ENCODE measurements at places on chromosomes 13 and 19.
A peak's percentile ranks its signal among the peaks of the same experiment; 100 is the strongest.

- peaks cover 15% of the 10 kb centered on the region for H3K4me1 ChIP-seq
- no peak overlapping the region for H3K4me3 ChIP-seq
- DNase-seq, result no peak
- H3K36me3 ChIP-seq, result no peaks in the 10 kb centered on the region
- no peak overlapping the region for H3K27ac ChIP-seq
Measured at GRCh38 chr13:102972191-102972590, 94.0 kb downstream of the SLC10A2 start.

GRCh38 chr13:93769607-93770006, 543.0 kb downstream of the GPC6 start:
- no peaks in the 10 kb centered on the region for H3K4me1 ChIP-seq
- no peak overlapping the region for H3K4me3 ChIP-seq
- no peaks in the 10 kb centered on the region for H3K36me3 ChIP-seq
- DNase-seq, result no peak

- no peaks in the 10 kb centered on the region for H3K27me3 ChIP-seq
- H3K4me3 ChIP-seq, result no peak overlapping the region
- no peak for DNase-seq
- H3K36me3 ChIP-seq, result no peaks in the 10 kb centered on the region
- no peaks in the 10 kb centered on the region for H3K4me1 ChIP-seq
Measured at GRCh38 chr13:33953203-33953602, 135.3 kb downstream of the RFC3 start.

- no peaks in the 10 kb centered on the region for H3K36me3 ChIP-seq
- no peaks in the 10 kb centered on the region for H3K4me1 ChIP-seq
Measured at GRCh38 chr13:110359840-110360301, 52.8 kb downstream of the COL4A2 start.

DNA sequence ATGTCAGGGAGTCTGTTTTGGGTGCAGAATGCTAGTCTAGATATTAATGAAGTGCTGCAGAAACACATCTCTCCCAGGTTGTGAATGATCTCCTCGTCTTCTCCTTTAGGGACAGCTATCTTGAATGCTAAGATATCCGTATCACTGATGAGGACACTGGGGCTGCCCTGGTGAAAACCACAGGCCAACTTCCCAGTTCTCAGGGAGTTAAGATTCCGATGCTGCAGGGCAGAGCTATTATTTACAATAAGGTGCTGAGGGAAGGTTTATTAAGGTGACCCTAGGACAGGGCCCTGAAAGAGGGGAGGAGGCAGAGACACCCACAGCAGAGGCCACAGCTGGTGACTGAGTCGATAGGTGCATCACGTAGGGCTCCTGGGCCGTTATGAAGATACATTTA, 66.1 kb downstream of the TNFRSF19 start:
- no peaks in the 10 kb centered on the region for H3K36me3 ChIP-seq
- DNase-seq, result no peak
- H3K4me3 ChIP-seq, result no peak overlapping the region
- no peak overlapping the region for H3K27ac ChIP-seq
- H3K4me1 ChIP-seq, result no peaks in the 10 kb centered on the region

- H3K4me3 ChIP-seq, result peak within 1 kb of the TSS; percentile 87
- peak; percentile 93 for DNase-seq
- H3K27me3 ChIP-seq, result no peaks in the 10 kb centered on the region
- H3K36me3 ChIP-seq, result peaks cover 17% of the 10 kb centered on the region
- peak within 1 kb of the TSS; percentile 89 for H3K27ac ChIP-seq
Measured at GRCh38 chr19:18557411-18558201, at the start of gene KXD1. Gene KXD1 (plus strand): TSS chr19:18557870. CDS start chr19:18562057, 4,187 bp downstream.

DNA sequence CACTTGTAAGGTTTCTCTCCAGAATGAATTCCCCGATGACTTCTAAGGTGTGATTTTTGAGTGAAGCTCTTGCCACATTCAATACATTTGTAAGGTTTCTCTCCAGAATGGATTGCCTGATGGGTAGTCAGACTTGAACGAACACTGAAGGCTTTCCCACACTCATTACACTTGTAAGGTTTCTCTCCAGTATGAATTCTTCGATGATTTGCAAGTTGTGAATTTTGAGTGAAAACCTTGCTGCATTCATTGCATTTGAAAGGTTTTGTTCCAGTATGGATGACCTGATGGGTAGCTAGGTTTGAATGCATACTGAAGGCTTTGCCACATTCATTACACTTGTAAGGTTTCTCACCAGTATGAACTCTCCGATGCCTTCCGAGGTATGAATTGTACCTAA, 24.3 kb downstream of the ERVV-2 start:
- no peak for DNase-seq
- no peak overlapping the region for H3K27ac ChIP-seq
- H3K36me3 ChIP-seq, result peaks cover 77% of the 10 kb centered on the region
- no peaks in the 10 kb centered on the region for H3K27me3 ChIP-seq
- no peak overlapping the region for H3K4me3 ChIP-seq
- H3K4me1 ChIP-seq, result no peaks in the 10 kb centered on the region

DNA sequence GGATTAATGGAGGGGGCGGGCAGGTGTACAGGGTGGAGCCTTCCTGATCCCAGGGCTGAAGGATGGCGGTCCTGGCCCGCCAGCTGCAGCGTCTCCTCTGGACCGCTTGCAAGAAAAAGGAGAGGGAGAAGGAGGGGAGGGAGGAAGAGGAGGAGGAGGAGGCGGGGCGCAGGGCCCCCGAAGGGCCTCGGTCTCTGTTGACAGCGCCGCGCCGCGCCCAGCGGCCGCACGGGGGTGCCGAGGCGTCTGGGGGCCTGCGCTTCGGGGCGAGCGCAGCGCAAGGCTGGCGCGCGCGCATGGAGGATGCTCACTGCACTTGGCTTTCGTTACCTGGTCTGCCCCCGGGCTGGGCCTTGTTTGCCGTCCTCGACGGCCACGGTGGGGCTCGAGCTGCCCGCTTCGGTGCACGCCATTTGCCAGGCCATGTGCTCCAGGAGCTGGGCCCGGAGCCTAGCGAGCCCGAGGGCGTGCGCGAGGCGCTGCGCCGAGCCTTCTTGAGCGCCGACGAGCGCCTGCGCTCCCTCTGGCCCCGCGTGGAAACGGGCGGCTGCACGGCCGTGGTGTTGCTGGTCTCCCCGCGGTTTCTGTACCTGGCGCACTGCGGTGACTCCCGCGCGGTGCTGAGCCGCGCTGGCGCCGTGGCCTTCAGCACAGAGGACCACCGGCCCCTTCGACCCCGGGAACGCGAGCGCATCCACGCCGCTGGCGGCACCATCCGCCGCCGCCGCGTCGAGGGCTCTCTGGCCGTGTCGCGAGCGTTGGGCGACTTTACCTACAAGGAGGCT, at the start of gene PPM1N:
Gene PPM1N, plus strand, starts transcription at position 33 of the 785 bp plus-strand sequence. Its CDS starts 30 bp downstream, at position 63.
- peaks cover 5% of the 10 kb centered on the region for H3K27me3 ChIP-seq
- H3K4me3 ChIP-seq, result peak within 1 kb of the TSS; percentile 85
- H3K27ac ChIP-seq, result peak within 1 kb of the TSS; percentile 75
- no peaks in the 10 kb centered on the region for H3K36me3 ChIP-seq
- H3K4me1 ChIP-seq, result peaks cover 52% of the 10 kb centered on the region
- peak; percentile 62 for DNase-seq

DNA sequence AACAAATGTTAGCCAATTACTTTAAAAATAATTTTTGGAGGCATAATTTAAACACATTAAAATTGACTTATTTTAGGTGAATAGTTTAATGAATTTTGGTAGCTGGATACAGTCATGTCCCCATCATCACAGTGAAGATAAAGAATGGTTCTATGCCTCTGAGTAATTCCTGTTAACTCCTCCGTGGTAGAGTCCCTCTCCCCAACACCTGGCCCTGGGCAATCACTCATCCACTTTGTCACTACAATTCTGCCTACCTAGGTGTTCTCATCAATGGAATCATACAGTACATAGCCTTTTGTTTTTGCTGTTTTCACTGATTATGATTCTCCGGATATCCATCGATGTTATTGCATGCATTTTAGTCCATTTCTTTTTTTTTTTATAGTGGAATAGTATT, 55.6 kb downstream of the ING1 start:
- H3K4me3 ChIP-seq, result no peak overlapping the region
- H3K27ac ChIP-seq, result no peak overlapping the region
- peaks cover 5% of the 10 kb centered on the region for H3K4me1 ChIP-seq
- no peak for DNase-seq
- H3K36me3 ChIP-seq, result no peaks in the 10 kb centered on the region
- H3K27me3 ChIP-seq, result peaks cover 16% of the 10 kb centered on the region

GRCh38 chr13:104650431-104650830, 1584.2 kb upstream of the SLC10A2 start:
- H3K27me3 ChIP-seq, result no peaks in the 10 kb centered on the region
- H3K4me1 ChIP-seq, result no peaks in the 10 kb centered on the region
- no peak overlapping the region for H3K27ac ChIP-seq
- DNase-seq, result no peak
- H3K36me3 ChIP-seq, result no peaks in the 10 kb centered on the region
- H3K4me3 ChIP-seq, result no peak overlapping the region

DNA sequence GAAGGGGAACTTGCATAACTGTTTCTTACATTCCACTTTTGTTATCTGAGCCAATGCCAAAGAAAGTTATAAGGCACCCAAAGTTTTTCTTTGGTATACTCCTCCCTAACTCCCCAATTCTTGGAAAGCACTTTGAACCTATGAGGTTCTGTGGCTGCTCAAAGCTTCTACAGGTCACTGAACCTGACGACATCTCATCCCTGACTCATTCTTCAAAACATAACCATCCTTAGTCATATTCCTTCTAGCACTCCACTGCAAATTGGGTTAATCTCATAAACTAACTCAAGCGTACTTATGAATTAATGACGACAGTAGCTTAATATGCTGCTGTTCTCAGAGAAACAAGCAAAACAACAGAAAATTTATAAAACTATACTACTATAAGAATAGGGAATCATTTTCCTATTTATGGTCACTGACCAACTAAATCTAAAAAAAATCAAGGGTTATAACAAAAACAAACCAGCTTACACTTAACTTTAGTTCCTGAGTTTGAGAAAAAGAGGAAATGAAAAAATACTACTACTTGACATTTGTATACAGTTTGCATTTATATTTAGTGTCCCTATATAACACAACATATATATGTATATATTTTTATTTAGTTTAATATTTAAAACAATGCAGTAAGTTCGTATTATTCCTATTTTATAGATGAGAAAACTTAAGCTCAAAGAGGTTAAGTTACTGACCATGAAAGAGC, 69.1 kb downstream of the CAB39L start:
- no peaks in the 10 kb centered on the region for H3K27me3 ChIP-seq
- H3K27ac ChIP-seq, result peak overlapping the region; percentile 36
- DNase-seq, result no peak
- no peaks in the 10 kb centered on the region for H3K36me3 ChIP-seq
- peak overlapping the region; percentile 30 for H3K4me3 ChIP-seq

- peaks cover 14% of the 10 kb centered on the region for H3K36me3 ChIP-seq
- peak overlapping the region; percentile 94 for H3K4me3 ChIP-seq
Measured at GRCh38 chr19:11848200-11848593, 329 bp upstream of the ZNF439 start.

DNA sequence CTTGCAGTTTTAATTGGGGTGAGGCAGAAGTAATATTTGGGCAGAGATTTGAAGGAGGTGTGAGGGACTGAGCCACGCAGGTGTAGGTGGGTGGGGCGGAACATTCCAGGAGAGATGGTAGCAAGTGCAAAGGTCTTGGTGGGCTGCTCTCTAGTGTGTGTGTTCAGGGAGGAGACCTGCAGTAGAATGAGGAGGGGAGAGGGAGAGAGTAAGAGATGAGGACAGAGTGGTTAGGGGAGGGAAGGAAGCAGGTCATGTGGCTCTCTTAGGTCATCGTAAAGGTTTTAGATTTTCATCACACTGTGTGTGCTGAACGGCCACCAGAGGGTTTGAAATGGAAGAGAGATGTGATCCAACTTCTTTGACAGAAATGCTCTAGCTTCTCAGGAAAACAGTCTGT, 33.5 kb downstream of the WASF3 start:
- no peaks in the 10 kb centered on the region for H3K36me3 ChIP-seq
- no peak overlapping the region for H3K4me3 ChIP-seq
- H3K4me1 ChIP-seq, result no peaks in the 10 kb centered on the region
- H3K27me3 ChIP-seq, result peaks cover 8% of the 10 kb centered on the region
- H3K27ac ChIP-seq, result no peak overlapping the region

DNA sequence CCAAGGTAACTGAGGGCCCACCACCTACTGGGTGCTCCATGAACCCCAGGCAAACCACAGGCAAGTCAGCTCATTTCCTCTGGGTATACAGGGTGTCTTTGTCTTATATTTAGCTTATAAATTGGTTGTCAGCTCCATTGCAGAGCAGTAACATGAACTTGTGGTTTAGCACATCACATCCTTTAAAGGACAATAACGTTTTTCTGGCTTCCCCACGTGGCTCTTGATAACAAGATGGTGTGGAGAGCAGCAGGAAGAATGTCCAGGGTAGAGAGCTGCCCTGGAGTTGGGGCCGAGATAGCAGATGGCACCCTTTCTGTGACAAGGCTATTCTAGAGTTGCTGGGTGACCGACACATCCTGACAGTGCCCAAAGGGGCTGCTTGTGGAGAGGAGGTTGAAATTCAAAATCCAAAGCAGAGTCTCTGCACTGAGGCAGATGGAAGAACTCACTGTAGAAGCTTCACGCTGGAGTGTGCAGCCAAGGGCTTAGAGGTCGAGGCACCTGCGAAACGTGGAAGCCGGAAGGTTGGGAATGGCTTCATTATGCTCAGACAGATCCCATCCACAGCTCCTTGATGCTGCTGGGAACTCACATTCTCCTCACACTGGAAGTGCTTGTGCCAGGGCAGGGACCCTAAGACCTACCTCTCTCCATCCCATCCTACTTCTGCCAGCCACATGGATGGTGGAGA, 133.0 kb upstream of the FRY start:
- no peak for DNase-seq
- H3K27me3 ChIP-seq, result no peaks in the 10 kb centered on the region
- H3K36me3 ChIP-seq, result no peaks in the 10 kb centered on the region
- no peak overlapping the region for H3K4me3 ChIP-seq

All from activated B cell treated with CpG ODN at 0.5 μM for 24 hours (primary cell).